Astrocyte of the hippocampus (primary cell): ENCODE measurements at places on chromosomes 16 and 17.
A peak's percentile ranks its signal among the peaks of the same experiment; 100 is the strongest.

- peak; percentile 69 for DNase-seq
Observed at GRCh38 chr16:86558355-86559193, 3.5 kb upstream of the MTHFSD start.

DNA sequence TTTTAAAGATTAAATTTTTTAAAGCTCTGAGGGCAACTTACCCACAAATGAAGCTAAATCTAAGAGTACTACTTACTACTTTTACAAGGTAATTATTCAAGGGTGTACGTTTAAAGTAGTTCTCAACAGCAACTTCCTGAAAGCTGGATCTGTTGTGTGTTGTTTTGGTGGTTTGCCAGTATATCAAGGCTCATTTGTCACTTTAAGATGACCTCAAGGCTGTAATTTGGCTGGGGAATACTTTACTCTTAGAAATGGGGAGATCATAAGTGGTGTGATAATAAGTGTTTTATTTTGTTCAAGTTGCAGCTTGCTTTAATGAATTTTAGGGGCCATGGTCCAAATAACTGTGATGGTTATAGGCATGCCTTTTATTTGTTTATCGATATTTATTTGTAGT, 30.4 kb downstream of the AP2B1 start:
- DNase-seq: no peak

- no peak for DNase-seq
Observed at GRCh38 chr17:63490329-63490728, 13.5 kb downstream of the ACE start.

DNA sequence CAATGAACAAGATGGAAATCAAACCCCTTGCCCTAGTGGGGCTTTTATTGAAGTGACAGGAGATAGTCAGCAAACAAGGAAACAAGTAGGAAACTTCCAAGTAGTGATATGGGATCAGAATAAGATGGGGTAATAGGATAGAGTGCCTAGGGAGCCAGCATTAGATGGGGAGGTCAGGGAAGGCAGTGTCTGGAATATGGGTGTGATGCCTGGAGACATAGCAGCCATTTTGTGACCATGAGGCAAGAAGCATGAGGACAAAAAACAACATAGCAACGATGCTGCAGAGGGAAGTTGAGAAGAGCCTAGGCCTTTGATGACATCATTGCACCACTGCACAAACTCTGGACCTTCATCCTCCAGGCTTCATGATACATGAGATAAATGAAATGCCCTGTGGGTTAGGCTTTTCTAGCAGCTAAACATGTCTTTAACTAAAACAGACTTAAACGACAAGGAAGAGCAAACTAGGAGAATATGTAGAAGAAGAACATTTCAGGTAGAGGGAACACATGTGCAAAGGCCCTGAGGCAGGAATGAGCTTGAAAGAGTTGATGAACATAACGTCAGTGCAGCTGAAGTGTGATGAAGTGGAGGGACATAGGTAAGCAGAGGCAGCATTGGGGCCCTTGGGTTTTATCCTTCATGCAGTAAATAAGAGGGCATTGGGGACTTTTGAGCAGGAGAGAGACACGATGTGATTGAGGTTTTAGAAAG, 18.2 kb upstream of the TMEM11 start:
- DNase-seq: no peak
